ENCODE measurements at places on chromosomes 12 and 14.

GRCh38 chr14:90451961-90452360, 55.1 kb downstream of the CALM1 start:
- DNase-seq: no peak

DNA sequence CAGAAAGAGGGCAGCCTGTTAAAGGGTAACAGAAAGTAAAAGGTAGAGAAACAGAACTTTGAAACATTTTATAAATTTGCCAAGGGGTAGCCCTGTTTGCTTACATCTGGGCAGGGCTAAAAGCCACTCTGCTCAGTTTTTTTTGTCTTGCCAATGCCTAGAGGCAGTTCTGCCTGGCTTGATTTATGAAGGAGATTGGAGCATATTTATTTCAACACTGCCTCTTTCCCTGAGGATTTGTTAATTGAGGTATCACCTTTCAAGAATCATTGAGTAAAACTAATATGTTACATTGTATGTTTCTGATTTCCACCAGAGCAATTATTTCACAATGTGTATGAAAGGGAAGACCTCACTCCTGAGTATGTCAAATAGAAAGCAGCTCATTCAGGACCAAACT, 160.8 kb downstream of the GXYLT1 start:
- no peak for DNase-seq

- DNase-seq: no peak
Observed at GRCh38 chr12:14824012-14824634, 10.1 kb upstream of the SMCO3 start.

GRCh38 chr14:71117839-71118743, 210.8 kb downstream of the PCNX1 start:
- DNase-seq: peak; percentile 57

GRCh38 chr12:23096321-23096720, 471.4 kb downstream of the ETNK1 start:
- DNase-seq: no peak

- no peak for DNase-seq
Observed at GRCh38 chr12:16150276-16150675, 127.2 kb downstream of the SLC15A5 start.

GRCh38 chr12:58804749-58805148, 115.6 kb downstream of the LRIG3 start:
- DNase-seq: no peak

GRCh38 chr14:56295743-56296142, 177.5 kb downstream of the PELI2 start:
- no peak for DNase-seq

DNA sequence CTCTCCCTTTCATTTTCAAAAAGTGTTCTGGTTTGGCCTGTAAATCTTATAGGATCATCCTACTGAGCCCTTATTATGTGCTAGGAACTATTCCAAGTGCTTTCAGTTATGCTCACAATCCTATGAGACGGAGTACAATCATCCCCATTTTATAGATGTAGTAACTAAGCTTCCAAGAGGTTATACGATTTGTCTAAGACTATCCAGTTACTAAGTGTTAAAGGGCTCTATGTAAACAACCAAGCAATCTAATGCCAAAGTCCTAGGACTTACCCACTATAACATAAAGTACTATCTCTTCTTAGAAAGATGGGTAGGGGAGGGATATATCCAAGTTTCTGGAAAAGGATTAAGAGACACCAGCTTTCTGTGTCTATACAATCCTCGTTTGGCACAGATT, 6.7 kb downstream of the CFL2 start:
- DNase-seq: no peak

- peak; percentile 63 for DNase-seq
Observed at GRCh38 chr12:117854339-117855012, 114.3 kb downstream of the KSR2 start.

DNA sequence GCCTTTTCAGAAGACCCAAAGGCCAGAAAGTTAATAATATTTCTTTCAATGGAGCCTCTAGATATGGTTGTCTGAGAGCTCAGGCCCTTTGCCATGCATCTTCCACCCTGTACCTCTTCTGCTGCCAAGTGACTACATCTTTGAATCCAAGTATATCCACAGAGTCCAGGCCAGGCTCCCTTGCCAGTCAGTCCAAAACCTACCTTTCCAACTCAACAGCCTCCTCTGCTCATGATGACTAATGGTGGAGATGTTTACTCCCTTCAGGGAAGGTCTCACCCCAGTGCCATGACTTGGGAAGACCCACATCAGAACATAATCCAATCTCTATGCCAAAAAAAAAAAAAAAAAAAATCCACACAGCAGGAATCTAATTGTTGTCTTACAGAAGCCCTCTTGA, 20.4 kb downstream of the TTC9 start:
- no peak for DNase-seq

GRCh38 chr12:2543801-2544200, 251.0 kb upstream of the FKBP4 start:
- DNase-seq: no peak

DNA sequence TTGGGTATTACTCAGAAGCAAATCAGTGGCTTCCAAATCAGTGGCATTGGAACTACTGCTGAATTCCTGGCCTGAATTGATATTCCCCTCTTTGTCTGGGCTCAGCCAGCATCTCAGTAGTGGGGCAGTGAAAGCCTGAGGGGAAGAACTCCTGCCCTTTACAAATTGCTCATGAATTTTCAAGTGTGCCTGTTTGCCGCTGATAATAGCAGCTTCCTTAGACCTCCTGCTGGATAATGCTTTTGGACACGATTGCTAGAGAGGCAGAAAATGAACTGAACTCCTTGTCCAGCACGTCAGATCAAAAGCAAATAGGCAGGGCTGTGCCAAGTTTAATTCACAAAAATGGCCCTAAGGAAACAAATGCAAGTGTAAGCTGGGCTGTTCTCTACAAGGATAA, 91.3 kb upstream of the GZMB start:
- DNase-seq: no peak

DNA sequence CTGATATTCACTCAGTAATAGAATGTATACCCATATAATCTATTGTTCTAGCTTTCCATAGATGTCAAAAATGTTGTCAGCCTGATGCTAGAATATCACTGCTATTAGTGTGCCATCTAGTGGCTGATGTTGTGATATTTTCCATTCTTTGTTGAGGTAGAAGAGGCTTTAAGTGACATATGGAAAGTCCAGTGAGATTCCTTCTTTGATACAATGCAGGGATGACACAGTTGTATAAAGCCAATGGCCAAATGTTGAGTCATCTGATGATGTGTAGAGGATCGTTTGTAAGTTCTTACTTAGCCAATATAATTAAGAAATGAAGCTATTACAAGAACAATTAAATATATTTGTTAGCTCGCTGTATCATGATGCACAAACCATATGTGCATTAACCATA, 58.1 kb upstream of the PCED1B start:
- no peak for DNase-seq

GRCh38 chr14:71932229-71932981, at the start of gene RGS6:
RGS6 (plus strand) TSS chr14:71932429.
- DNase-seq: peak; percentile 28

All from colonic mucosa (tissue), 4 donors.